ENCODE measurements at places on chromosomes 7 and 10. TPM values are rescaled to one million over a fixed set of nuclear protein-coding genes. Genes with fewer than 3 reads are reported as not detected.
A peak's percentile ranks its signal among the peaks of the same experiment; 100 is the strongest.

DNA sequence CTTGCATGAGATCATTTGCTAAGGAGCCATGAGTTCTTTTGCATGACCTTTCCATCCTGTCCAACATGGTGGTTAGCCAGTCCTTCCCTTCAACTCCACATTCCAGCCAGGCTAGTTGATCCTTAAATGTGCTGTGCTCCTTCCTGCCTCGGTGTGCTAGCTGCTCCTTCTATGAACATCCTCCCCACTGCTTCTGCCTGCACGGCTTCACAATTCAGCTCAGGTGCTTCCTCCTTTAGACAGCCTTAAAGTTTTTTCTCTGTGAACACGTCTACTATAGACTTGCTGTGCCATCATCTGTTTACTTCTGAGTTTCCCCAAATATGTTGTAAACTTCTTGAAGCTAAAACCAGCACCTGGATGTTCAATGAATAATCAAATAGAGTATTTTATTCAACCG, 95.5 kb downstream of the OTUD1 start:
- DNase-seq: no peak

DNA sequence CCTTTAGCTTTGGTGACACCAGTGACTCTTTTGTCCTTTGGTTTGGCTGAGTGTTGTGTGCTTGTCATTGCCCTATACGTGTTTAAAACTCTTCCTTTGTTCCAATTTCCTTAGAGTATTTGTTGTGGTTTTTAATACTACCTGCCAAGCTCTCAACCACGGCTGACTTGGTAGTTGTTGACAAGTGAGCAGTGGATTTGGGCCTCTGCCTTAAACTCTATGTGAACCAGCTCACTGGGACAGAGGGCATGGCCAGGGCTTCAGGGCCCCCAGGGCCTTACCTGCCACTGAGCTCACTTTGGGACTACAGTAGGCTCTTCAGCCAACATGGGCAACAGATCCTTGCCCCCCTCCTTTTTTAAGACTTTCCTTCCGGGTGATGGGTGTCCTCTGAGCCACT, 9.6 kb upstream of the DMBT1 start:
- DNase-seq: no peak

DNA sequence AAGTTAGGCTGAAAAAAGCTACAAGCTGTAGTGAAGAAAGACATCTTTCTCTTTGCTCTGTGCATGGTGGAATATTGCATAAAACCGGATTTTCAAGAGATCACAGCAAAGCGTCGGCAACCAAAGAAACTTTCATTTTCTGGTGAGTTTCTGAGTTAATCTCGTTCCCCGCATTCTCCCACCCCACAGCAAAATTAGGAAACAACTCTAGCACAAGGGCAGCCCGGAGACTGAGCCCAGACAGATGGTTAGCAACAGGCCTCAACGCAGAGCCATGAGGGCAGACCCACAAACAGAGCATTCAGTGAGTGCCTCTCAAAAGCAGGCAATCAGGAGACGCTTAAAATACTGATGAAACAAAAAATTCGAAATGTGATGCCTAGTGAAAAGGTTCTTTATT, 396.1 kb upstream of the KLF6 start:
- DNase-seq: no peak

- no peak for DNase-seq
These were observed 14.9 kb downstream of the GLI3 start for GRCh38 chr7:42222125-42222524.

DNA sequence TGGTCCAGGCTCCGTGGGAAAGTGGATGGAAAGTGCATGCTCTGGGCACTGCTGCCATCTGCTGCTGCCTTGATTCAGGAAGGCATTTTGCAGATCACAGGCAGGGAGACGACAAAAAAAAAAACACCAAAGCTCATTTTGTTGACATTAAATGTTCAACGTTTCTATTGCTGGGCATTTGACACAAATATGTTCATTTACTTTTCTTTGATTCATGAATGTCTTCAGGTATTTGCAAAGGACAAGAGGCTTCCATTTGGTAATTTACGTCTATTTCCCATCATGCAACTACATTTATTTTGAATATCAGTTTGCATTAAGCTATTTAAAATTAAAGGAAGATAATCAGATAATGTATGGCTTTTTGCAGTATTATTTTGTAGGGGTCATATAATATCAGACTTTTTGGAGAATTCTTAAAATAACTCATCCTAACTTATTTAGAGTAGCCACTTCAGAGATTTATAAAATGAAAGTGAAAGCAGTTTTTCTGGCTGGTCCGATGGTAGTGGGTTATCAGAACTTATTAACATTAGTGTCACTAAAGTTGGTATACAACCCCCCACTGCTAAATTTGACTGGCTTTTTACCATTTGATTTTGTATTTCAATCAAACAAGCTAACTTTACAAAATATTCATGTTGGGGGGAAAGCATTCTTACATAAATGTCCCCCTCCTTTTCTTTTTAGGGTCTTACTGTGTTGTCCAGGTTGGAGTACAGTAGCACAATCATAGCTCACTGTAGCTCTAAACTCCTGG, 65.3 kb downstream of the PDIA4 start:
- DNase-seq: peak; percentile 65

- peak; percentile 26 for DNase-seq
These were observed 9.4 kb downstream of the CLDN12 start for GRCh38 chr7:90412458-90413184.

DNA sequence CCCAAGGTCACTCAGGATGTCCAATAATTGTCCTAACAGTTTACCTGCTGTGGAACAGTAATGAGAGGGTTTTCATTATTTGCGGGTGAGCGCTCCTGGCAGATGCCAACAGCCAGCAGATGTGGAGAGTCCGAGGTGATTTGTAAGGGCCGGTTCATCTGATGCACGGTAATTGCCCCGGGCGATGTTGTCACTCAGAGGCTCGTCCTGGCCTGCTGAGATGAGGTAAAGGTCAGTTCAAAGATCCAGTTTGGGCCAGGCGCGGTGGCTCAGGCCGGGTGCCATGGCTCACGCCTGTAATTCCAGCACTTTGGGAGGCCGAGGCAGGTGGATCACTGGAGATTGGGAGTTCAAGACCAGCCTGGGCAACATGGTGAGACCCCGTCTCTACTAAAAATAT, 16.9 kb downstream of the LHPP start:
- no peak for DNase-seq

The FGFBP3 gene
- total RNA-seq: 0.17 TPM

The ADCY1 gene
- 0.10 TPM for total RNA-seq

The CFAP46 gene
- total RNA-seq: 6.1 TPM

The VWDE gene
- 3.0 TPM for total RNA-seq

The CDK5 gene
- total RNA-seq: 16.8 TPM

The WDFY4 gene
- total RNA-seq: not detected

All from renal cortical epithelial cell (primary cell).